ENCODE measurements at places on chromosomes 11 and 22.

DNA sequence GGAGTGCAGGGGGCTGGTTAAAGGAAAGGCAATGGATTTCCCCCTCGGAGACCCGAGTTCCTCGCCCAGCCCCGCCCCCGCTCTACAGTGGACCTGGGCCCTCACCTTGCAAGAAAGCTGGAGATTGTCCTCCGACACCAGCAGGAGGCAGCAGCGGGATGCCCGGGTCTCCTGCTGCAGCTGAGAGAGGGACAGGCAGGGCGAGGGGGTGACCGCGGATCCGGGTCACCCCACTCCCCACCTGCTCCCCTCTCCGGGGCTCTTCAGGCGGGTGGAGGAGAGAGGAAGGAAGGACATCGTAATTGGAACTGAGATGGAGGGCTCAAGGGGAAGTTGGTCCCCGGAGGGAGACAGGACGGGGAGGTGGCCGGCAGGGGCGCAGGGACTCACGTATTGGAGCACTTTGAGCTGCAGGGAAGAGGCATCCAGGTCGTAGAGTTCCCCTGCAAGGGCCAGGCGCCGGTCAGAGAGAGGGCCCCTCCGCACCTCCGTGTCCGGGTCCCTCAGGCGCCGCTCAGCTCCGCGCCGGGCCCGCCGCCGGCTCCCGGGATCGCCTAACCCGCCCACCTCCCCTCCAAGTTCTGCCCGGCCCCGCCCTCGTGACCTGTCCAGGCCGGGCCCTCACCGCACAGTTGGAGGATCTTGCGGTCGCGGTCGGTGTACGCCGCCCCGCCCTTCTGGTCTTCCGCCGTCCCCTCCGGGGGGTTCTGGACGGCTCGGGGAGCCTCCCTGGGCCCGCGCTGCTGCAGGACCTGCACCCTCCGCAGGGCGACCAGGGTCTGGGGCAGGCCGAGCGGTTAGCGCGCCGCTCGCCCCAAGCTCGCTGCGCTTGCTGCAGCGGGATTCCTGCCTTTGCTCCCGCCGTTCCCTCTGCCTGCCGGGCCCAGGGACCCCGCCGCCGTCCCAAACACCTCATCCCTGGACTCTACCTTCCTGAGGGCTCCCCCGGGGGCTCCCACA is 84.1 kb downstream of the PDE2A start:
- DNase-seq = peak; percentile 16

DNA sequence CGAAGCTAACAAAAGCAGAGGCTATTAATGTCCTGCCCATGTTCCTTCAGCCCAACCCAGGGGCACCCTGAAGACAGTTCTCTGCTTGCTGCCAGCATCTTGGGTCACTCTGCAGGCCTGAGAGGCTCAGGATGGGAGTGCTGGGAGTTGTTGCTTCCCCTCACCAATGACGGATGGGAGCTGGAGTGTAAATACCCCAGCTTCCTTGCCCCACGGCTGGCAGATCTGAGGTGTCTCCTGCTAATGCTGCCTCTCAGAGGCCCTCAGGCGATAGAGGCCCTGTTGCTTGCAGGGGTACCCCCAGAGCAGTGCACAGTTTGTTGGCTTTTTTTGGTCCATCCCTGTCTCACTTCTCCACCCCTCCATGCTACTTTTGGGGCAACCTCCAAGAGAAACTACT is 32.9 kb downstream of the IFT27 start:
- DNase-seq = no peak

GRCh38 chr11:110761991-110762390 is 49.8 kb upstream of the ARHGAP20 start:
- no peak for DNase-seq

- no peak for DNase-seq
These were observed 12.9 kb downstream of the GTSE1 start for GRCh38 chr22:46309526-46310085.

DNA sequence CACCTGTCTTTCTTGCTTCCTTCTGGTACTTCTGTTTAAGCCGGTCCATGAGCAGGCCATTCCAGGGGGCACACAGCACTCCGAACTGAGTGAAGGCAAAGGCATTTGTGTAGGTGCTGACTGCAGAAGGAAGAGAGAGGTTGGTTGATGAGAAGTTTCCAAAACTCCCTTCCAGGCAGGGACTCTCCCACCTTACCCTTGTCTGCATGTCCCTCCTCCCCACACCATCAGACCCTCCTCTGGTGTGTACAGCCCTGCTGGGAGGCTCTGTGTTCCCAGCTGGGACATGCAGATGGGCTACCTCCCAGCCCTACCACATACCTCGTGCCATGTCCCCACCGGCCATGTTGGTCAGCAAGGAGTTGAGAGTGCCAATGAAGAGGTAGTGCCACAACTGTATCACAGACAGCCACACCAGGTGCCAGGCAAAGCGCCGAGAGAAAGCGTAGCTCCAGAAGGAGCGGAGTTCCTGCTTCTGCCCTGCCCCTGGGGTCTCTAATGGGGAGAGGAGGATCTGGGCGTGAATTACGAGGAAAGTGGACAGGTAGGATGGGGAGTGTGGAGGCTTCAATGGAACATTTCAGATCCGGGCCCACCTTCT is 12.2 kb downstream of the SLC43A3 start:
- DNase-seq = no peak

GRCh38 chr11:64019106-64020037 is 16.4 kb upstream of the FLRT1 start:
- DNase-seq = no peak

- no peak for DNase-seq
These were observed 494.6 kb downstream of the MIAT start for GRCh38 chr22:27152033-27152432.

GRCh38 chr11:57751176-57751575 is 443 bp downstream of the BTBD18 start:
- DNase-seq = no peak

- no peak for DNase-seq
These were observed 349.7 kb upstream of the MPPED2 start for GRCh38 chr11:30935861-30936260.

- DNase-seq = no peak
These were observed 18.4 kb upstream of the CHRM4 start for GRCh38 chr11:46410021-46410420.

- DNase-seq = no peak
These were observed 921 bp upstream of the NUCB2 start for GRCh38 chr11:17275400-17276235.

GRCh38 chr11:45942381-45942780 is 19.9 kb downstream of the LARGE2 start:
- DNase-seq = no peak

DNA sequence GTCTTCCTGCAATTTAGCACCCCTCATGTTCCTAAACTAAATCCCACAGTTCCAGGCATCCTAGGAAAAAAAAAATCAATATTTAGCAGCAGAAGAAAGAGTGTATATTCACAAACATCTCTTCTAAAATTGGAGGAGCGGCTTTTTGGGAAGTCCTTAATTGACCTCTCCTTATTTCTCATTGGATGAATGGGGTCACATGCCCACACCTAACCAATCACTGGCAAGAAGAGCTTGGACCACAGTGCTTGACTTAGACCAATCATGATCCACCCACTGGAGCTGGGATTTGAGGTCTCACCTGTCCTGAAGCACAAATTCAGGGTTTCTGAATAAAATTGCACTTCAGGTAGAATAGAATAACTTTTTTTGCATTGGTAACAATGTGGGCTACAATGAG is 16.0 kb downstream of the CD44 start:
- no peak for DNase-seq

DNA sequence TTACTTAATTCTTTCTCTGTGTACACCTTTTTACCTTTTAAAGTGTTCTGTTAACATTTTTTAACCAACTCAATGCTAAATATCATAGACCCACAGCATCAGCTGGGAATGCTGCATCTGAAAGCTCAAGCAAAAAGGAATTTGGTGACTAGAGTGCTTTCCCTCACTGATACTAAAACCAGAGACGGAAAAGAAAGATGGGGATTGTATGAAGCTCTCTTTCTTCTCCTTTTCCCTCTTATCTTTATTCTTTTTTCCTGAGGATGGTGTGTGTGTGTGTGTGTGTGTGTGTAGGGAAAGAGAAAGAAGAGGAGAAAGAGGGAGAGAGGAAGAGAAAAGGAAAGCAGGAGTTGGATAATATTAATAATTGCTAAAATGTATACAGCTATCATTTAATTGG is 4.1 kb upstream of the SIK2 start:
- DNase-seq = no peak

DNA sequence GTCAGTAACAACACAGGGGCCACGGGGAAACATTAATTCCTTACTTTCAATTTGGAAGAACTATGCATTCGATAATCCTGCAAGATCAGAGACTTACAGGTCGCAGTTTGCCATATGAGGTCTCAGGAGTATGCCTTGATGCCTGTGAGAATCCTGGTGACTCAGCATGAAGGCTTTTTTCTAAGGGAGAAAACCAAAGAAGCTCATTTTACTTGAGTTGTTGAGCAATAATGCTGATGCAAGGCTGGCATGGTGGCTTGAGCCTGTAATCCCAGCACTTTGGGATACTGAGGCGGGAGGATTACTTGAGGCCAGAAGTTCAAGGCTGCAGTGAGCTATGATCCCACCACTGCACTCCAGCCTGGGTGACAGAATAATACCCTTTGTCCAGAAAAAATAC is 26.6 kb downstream of the ATG16L2 start:
- DNase-seq = no peak

GRCh38 chr11:128596250-128596649 is 8.9 kb upstream of the ETS1 start:
- DNase-seq = no peak

- DNase-seq = no peak
These were observed 166.8 kb upstream of the MTNR1B start for GRCh38 chr11:92802644-92803043.

- DNase-seq = no peak
These were observed 763 bp upstream of the MS4A7 start for GRCh38 chr11:60377401-60378136.

DNA sequence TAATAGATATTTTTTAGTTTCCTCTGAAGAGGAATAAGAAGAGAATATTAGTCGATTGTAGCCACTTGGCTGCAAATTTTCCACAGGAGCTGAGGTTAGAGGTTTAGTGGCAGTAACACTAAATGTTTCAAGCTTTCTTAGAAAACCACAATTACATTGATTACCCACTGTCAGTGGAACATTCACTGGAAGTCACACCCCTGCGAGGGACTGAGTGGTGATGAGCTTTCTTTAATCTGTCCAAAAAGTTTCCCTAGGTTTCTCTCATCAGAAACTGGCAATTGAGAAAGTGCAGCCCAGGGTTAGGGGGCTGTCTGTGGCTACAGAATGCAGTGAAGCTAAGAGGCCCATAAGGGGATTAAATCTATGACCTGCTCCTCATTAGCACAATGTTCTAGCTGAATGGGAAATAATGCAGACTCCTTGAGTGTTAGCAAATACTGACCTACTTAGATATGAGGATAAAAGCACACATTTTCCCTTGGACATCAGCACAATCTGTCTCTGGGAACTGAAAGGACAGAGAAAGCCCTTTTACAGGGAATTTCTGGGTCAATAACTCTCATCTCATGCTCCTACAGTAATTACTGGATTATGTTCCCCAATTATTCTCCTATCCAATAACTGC is 189.5 kb downstream of the FAM76B start:
- DNase-seq = no peak

GRCh38 chr11:72433455-72434036 is 785 bp downstream of the CLPB start:
- no peak for DNase-seq

DNA sequence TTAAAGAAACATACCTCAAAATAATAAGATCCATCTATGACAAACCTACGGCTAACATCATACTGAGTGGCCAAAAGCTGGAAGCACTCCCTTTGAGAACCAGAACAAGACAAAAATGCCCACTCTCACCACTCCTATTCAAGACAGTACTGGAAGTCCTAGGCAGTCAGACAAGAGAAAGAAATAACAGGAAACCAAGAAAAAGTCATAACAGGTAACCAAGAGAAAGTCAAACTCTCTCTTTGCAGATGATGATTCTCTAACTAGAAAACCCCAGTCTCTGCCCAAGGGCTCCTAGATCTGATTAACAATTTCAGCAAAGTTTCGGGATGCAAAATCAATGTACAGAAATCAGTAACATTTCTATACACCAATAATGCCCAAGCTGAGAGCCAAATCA is 35.6 kb downstream of the TMEM123 start:
- DNase-seq = no peak

GRCh38 chr11:79237091-79237490 is 203.7 kb downstream of the TENM4 start:
- no peak for DNase-seq

DNA sequence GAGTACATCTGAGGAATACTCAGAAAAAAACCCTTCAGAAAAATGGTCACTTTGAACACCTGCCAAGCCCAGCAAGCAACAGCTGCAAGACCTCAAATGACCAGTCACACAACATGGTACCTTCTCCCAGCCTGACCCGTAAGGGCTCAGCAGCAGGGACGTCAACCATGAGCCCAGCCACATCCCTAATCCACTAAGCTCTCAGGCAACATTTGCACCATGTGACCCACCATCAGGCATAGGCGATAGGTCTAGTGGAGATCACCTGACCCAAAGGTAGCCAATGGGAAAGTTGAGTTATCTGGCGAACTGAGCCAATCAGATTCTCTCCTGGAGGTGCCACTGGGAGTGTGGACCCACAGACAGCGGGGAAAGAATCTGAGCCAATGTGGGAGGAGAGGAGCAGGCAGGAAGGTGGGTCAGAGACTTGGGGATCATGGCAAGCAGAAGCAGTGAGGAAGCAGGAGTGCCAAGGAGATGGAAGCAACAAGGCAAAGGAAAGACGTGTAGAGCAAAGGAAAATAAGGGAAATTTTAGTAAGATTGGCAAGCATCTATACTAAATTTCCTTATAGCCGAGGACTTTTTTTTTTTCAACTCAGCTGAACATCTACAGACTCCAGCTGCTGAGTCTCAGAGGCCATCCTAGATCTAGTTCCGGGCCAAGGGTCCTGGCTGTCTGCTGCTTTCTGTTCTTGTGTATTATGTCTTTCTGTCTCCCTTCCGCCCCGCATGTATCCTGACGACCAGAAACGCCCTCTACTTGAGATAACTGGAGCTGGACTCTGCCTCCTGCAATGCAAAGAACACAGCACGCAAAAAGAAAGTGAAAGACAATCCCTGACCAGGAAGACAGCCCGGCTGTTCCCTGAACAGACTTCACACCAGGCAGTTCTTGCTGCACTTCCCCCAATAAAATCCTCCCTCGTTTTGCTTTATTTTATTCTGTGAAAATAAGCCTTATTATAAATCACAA is 11.0 kb upstream of the PLAAT2 start:
- no peak for DNase-seq

GRCh38 chr11:117044287-117045035 is 53.8 kb downstream of the SIK3 start:
- DNase-seq = no peak

DNA sequence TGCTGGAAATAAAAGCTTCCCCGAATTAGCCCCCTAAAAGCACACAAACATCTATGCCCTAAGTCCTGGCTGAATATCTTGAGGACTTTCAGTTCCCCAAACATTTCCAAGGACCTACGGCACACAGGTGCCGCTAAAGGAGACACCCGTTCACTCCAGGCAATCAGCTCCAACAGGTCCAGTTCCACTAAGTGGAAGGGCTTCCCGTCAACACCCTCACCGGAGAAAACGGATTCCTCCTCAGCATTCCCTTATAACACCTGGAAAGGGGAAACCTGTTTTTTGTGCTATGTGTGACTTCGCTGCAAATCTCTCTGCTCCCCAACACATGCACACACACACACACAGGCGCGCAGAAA is 3.9 kb downstream of the TENM4 start:
- no peak for DNase-seq
